ENCODE measurements at places on chromosomes 2 and 18. TPM values are rescaled to one million over a fixed set of nuclear protein-coding genes. Genes with fewer than 3 reads are reported as not detected.

The COL4A4 gene
- 59.5 TPM for polyA plus RNA-seq

The GTF2A1L gene
- 0.61 TPM for polyA plus RNA-seq

- DNase-seq, result peak; percentile 63
Observed at GRCh38 chr2:55923091-55923981, at the start of gene EFEMP1. Gene EFEMP1, minus strand, starts transcription at chr2:55923782. Its CDS starts 1,342 bp downstream, at chr2:55922440.

GRCh38 chr18:8389391-8390340 lies 219.6 kb upstream of the RAB12 start:
- peak; percentile 41 for DNase-seq

GRCh38 chr18:63534615-63535014 lies 7.6 kb upstream of the SERPINB12 start:
- no peak for DNase-seq

- DNase-seq, result no peak
Observed at GRCh38 chr2:150478200-150478974, 9.1 kb downstream of the RND3 start.

DNA sequence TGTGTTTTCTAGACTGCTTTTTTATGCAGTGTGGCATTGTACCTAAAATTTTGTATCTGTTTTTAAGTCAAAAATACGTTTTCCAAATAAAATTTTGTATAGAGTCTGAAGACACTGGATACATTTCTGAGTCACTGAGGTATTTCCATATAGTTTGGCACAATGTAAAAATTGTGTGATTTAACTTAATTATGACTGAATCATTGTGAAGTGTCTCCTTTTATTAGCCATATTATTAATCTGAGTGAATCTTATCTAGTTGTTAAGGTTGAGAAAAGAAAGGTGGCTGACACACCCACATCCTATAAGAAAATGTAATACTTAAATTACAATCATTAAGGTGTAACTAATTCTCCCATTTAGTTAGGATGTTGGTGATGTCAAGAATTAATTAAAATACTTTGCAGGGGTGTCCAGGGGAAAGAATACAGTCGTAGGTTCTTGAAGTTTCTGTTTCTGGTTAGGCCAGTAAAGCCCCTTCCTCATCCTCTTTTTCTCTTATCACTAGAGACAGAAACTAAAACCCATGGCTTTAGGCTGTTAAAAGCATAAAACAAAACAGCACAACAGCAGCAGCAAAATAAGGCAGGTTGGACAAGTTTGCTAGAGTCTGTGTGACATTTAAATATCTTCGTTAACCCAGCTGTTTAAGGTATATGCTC lies 71.6 kb downstream of the UBE2E3 start:
- DNase-seq, result no peak

- no peak for DNase-seq
Observed at GRCh38 chr18:66325251-66325650, 278.6 kb downstream of the CDH19 start.

Data from left renal cortex interstitium (tissue), 4 donors.